Posterior vena cava (tissue), 2 donors: ENCODE measurements at places on chromosomes 2 and 18.
A peak's percentile ranks its signal among the peaks of the same experiment; 100 is the strongest.

DNA sequence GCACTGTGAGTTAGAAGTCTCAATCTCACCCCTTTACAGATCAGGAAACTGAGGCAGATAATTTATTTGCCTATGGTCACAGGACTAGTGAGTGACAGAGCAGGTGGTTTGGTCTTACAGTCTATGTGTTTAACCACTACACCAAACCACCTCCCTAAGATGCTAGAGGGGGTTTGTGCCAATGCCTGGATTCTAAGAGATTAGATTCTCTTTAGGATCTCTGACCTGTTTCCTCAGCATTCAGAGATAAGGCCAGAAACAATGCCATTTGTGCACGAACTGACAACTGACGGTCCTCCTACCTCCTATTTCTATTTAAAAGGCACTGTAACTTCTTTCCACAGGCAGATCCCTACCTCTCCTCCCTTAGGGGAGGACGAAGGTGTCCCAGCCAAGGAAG, 2.3 kb upstream of the SLC20A1 start:
- DNase-seq, result no peak

- peak; percentile 57 for DNase-seq
Observed at GRCh38 chr2:238879621-238880377, 31.9 kb downstream of the TWIST2 start.

DNA sequence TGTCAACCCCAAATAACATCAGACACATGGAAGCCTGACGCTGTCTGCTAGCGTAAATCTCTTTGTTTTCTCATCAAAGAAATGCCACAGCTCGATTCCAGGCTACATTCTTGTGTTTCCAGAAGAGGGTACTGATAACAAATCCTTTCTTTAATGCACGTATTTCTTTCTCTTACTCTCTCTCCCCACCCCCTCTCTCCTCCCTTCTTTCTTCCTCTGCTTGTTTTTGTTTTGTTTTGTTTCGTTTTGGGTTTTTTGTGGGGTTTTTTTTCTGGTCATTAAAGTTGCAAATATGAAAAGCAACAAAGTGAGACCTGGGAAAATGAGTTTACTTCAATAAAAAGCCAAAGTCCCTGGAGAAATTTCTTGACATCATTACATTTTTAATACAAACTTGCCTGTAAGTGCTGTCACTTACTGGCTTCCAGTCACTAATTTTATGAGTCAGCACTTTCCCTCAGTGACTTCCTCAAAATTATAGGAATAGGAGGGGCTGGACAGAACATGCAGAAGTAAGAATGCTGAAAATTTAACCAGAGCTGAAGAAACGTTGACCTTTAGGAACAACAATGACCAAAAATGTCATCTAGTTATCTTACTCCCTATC, 106.7 kb upstream of the NABP1 start:
- DNase-seq, result no peak

DNA sequence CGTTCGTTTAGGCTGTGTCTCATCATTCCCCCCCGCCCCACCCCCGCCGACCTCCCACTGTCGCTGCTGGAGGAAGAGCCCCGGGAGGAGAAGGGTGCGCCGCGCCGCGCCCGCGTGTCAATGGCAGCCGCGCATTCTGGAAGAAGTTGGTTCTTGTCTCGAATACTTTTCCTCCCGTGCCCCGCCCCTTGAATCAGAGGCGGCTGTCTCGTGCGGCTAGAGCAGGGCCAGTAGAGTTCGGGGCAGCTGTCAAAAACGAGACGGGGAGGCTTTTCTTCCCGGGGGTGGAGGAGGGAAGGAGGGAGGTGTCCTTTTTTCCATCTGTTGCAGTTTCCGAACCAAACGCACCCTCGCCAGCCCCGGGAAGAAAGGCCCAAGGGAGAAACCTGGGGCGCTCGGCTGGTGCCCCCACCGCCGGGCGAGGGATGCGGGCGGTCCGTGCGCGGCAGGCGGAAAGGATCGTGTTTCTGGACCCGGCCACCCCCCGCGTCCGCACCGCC, 410 bp upstream of the TGIF1 start:
- peak; percentile 95 for DNase-seq

GRCh38 chr2:156309917-156310316, 22.6 kb downstream of the NR4A2 start:
- DNase-seq, result no peak

DNA sequence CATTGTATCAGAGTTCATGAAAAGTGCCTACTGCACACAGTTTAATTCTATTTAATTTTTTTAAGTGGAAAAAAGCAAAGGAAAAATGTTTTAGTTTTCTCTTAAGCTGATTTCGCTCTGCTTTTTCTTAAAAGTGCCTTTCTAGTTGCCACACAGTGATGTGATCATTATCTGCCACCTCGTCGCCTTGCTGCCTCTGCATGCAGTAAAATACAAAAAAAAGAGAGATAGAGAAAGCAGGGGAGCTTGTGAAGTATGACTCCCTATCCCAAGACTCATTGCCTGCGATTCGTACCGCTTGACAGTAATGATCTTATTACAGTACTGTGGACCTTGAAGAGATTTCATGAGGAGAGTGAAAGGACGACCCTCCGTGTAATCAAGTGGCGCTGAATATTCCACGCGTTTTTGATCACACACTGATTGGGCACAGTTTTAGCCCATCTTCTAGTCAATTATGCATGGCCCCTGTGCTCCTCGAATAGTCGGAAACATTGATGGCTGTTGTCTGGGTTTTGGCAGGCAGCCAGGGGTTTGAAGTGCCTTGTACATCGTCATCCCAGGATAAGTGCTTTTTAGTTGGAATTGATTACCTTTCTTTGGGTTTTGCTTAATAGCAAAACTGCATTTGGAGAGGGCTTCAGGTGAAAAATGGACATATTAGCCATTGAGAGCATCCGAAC, 188.3 kb downstream of the GBX2 start:
- no peak for DNase-seq

DNA sequence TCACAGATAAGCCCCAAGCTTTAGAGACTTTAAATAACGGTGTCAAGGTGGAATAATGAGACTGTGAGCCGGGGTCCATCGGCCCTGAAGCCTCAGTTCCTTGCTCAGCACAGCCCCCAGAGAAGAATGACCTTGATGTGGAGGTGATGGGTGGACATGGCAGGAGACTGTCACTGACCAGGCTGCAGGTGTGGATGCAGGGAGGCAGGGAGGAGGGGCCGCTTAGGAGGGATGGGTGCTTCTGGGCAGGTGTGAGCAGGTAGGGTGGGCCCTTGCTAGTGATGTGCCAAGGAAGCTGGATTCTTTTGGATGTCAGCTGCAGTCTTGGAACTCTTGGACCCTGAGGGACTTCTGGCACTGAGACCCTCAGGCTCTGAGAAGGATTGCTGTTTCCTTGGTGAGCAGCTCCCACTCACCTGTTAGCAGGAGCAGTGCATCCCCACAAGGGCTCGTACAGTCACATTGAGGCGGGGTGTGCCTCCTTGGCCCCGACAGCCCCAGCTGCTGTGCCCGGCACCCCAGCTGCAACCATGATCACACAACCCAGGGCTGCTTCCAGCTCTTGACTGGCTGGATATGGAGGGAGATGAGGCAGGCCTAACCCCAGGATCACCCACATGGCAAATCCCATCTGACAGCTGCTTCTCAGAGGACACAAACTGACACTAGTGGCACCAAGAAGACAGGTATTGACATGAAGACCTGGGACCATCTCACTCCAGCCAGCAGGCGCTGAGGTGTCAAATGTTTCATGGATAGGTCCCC, 209.8 kb upstream of the HDAC4 start:
- no peak for DNase-seq

- DNase-seq, result peak; percentile 12
Observed at GRCh38 chr2:233112776-233113452, 52.8 kb downstream of the INPP5D start.

DNA sequence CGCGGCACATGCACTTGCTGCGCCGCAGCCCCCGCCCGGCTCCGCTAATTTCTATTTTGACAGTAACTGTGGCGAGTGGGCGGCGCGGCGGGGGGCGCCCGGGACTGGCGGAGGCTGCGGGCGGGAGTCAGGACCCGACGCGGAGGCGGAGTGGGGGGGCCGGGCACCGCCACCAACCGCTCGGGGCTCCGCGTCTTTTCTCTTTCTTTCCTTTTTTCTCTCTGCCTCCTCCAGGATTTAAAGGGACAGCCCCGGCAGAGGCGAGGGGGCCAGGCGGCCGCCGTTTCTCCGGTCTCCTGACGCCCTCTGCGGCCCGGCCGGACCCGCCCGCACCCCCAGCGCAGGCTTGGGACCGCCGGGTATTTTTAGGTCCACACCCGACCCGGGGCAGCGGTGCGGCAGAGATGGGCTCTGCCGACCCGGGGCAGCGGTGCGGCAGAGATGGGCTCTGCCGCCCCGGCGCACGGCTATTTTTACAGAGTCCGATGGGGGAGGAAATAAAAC, 460 bp upstream of the ZBTB7C start:
- no peak for DNase-seq

GRCh38 chr18:44699572-44700261, 19.0 kb downstream of the SETBP1 start:
- DNase-seq, result no peak

GRCh38 chr2:230161184-230161583, 58.6 kb downstream of the SP110 start:
- no peak for DNase-seq

- DNase-seq, result no peak
Observed at GRCh38 chr2:16194931-16195680, 254.8 kb downstream of the MYCN start.

DNA sequence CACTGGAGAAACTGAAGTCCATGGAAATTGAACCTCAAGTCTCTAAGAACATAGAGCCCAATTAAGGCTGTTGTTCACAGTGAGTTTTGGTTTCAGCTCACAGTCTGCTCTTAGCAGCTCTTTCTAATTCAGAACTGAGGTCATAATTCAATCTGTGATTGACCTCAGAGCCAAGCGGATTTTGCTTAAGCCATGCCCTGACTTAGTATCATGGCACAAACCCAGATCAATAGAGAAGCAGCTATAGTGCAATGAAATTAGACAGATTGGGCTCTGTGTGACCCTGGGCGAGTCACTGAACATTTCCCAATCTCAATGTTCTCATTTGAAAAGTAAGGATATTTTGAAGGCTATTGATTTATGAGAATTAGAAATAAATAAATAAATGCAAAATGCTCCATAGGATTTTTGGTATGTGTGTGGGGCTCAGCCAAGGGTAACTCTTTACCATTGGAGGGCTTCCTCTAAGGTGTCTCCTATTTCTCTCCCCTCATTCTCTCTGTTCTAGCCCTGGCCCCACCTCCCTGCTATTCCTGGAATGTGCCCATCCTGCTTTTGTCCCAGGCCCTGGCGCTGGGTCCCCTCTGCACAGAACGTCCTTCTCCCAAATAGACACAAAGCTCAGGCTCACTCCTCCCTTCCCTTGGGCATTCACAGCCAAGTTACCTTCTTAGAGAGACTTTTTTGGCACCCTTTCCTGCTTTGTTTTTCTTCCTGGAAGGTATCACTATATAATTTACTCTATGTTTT, 239.6 kb downstream of the LPIN1 start:
- DNase-seq, result no peak
